Stimulated activated CD4-positive, alpha-beta T cell treated with anti-CD3 and anti-CD28 coated beads, Interleukin-1b, Interleukin-23, amount 100 ng/mL, for 1 hour (primary cell): ENCODE measurements at places on chromosomes 2 and 18.
A peak's percentile ranks its signal among the peaks of the same experiment; 100 is the strongest.

DNA sequence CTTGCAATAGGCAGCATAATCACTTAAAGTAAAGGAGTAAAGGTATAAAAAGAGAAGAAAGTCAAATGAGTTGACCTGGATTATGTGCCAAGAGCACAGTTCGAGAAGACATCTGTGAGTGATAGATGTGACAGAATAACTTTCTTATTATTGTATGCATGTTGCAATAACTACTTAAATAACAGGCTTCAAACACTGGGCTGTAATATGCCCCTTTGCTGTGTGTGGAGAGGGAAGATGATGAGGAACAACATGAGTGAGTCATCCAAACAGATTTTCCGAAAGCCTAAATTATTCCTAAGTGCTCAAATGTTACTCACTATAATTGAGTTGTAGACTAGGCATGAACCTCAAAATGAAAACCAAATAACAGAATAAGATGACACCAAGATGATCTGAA lies 328.1 kb downstream of the EXOC6B start:
- DNase-seq = no peak

GRCh38 chr2:70946832-70947442 lies 11.2 kb downstream of the ATP6V1B1 start:
- peak; percentile 12 for DNase-seq

GRCh38 chr2:65922030-65922429 lies 489.6 kb upstream of the SPRED2 start:
- no peak for DNase-seq

DNA sequence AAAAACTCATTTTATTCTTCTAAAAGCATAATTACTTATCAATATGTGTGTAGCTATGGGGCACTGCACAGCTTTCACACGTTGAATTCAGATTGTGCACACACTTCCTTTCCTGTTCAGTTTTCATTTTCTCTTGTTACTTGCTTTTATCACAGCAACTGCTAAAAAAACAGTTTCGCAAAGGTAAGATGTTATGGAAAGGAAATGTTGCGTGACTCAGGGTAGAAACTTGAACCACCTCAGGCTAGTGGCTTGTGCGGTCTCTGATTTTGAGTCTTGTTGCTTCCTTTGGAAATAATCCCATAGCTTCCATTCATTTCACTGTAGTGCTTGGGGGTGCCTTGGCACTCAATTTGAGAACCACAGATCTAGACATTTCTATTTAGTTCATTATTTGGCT lies 171.9 kb downstream of the FMNL2 start:
- no peak for DNase-seq

DNA sequence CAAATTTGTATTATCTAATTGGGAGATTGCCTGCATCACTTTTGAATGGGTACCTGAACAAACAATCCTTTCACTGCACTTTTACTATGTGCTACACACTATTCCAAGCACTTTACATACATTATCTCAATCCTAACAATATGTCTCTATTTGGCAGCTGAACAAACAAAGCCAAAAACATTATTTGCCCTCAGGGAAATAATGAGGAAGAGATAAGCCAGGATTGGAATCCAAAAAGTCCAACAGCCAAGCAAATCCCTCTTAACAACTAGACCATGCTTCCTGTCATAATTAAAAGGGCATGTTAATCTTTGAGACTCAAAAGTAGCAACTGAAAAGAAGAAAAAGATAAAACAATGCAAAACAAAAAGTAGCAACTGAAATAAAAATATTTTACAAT lies 32.1 kb downstream of the RPRD1A start:
- DNase-seq = no peak

DNA sequence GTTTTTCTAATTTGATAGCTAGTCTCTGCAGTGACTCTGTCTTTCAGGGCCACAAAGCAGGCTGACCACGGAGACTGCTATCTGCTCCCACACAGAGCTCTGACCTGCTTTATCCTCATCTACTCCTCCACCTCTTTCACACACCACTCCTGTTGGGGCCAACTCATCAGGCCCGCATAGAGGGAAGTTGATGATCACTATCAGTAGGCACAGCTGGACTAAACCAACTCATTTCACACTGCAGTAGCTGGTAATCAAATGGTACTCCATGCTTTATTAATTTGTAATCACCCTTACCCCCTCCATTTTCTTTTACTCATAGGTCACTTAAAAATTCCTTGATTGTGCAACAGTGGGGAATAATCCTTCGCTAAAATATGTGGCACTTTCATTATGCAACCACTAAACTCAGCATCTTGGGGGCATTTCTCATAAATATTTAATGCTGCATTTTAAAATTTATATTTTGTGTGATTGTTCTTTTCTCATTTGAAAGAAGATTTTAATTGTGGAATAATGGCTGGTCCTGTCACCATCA lies 249.8 kb upstream of the GCFC2 start:
- no peak for DNase-seq

DNA sequence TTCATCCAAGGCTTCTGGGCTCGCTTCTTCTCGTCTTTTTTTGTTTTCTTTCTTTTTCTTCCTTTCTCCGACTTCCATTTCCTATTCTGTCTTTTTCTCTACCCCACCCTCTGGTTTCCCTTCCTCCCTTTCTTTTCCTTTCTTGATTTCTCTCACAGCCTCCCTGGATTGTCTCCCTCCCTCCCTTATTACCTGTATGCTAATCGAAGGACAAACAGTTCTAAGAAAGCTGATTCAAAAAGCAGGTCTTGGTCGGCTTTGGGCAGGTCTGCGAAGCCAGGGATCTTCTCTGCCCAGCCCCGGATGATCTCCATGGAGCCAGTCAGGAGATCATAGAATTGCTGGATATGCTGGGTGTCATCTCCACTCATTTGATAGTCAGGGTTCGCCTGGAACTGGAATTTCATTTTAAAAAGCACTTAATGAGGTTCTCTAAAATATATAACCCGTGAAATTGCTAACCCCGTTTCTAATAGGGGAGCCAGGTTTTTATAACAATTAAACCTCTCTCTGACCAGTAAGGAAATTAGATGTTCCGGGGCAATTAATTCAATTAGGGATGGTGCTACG lies 5.9 kb downstream of the NR4A2 start:
- DNase-seq = no peak

- no peak for DNase-seq
Observed at GRCh38 chr2:80111185-80111584, 193.4 kb downstream of the LRRTM1 start.

GRCh38 chr2:56291711-56292110 lies 107.9 kb downstream of the CCDC85A start:
- no peak for DNase-seq

GRCh38 chr18:25392192-25392591 lies 40.2 kb upstream of the ZNF521 start:
- no peak for DNase-seq

DNA sequence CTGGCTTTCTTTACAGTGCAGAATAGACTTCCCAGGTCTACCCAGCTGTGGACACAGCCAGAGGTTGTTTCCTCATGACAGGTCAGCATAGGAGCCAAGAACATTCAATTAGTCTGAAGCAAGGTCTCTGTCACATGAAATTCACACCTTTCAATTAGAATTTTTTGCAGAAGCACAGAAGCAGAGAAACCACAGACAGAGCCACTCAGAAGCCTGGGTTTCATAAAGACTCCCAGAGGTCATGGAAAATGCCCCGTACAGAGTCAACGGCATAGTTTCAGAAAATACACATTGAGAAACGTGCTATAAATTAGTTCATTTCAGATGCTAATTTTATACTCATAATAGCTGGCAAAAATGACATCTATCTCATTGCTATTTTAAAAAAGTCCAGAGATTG lies 87.0 kb upstream of the TMEM200C start:
- no peak for DNase-seq

GRCh38 chr2:204871231-204871953 lies 326.1 kb downstream of the PARD3B start:
- DNase-seq = no peak

DNA sequence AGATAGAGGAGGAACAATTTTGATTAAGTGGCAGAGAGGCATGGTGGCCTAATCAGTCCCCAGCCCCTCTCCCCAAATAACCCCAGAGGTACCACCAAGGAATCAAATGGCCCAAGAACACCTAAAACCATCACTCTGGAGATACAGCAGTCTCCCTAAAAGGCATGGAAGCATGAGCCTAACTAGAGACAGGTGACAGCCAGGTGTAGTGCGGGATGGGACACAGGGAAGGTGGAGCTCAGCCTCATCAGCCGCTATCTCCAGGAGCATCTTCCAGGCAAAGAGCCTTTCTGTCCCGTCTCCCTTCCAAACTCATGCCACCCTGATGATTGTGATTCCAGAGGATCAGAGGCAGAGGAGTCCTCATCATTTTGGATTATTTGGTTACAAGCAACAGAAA lies 144.7 kb downstream of the COPS8 start:
- no peak for DNase-seq

DNA sequence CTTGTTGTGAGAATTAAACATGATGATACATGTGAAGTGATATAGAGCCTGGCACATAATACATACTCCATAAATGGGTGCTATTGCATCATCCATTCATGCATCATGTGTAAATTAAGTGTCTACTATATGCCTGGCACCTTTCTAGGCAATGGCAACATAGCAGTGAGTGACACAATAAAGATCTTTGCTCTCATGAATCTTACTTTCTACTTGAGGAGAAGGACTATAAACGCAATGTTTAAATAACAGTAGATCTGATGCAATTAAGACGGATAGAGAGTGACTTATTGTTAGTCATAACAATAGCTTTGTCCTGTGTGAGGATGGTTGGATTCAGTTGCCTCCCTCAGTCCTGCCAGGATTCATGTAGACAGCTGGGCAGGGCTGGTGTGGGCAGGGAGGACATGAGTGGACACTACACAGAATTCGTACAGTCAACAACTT lies 88.4 kb upstream of the NPAS2 start:
- DNase-seq = no peak

DNA sequence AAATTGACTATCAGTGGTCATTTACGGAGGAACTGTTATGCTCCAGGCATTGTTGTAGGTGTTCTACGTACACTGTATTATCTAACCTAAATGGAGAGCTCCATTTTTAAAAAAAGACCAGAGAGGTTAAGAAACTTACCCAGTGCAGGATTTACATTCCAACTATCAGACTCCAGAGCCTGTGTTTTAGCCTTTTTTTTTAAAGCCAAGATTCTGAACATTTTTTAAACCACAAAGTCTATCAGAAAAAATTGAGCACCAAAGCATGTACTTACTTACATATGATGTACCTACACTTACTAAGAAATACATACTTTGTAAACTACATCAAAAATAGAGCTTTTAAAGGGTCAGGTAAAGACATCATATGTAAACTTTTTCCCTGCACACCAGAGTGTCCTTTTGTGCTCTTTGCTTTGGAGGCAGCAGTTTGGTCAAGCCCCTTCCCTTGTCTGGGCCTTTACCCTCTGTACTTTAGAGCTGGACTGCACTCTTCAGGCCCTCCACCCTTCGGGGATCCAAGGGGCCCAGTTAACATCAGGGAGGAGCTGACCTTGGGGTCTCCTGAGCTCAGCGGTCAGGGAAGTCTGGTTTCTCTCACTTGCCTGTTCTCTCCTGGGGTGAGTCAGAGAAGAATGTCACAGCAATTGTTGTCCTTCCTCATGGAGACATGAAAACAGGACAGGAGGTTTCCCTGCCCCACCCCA lies 58.4 kb downstream of the ITGB1BP1 start:
- DNase-seq = no peak

GRCh38 chr2:25566094-25566493 lies 107.3 kb downstream of the DTNB start:
- DNase-seq = no peak

DNA sequence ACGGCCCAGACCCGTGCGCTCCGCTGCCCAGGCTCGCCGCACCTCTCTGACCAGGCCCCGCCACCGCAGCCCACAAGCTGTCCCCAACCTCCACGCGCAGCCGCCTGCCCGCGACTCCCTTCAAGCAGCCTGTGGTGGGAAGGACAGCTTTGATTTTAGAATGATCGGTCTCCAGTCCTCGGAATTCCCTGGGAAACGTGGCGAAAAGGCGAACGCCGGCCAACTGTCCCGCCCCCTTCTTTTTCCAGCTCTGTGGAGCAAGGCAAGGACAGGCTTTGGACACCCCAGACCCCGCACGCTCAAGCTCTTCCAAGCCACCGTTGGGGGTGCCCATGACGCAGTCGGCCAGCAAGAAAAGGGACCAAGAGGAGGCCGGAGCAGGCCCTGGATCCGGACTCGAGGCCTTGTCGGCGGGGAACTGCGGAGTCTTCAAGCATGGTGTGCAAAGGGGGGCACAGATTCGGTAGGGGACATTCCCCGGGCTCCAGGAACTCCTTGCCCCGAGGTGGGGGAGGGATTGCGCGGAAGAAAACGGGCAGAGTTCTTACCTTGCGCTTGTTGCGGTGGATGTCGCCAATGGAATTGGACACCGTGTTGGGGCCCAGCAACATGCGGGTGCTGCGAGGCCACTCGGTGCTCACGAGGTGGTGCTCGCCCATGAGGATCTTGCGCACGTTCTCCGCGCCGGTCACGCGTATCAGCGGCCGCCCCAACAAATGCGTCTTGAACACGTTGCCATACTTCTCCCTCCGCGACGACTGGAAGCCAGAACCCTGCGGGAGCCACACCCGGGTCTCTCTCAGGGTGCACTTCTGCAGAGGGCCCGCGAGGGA lies 4.0 kb downstream of the CYP26B1 start:
- no peak for DNase-seq

GRCh38 chr18:70688286-70688685 lies 399.4 kb downstream of the SOCS6 start:
- DNase-seq = no peak

- DNase-seq = peak; percentile 95
Observed at GRCh38 chr18:74291771-74292540, at the start of gene CYB5A. Gene CYB5A (minus strand): TSS chr18:74291963. CDS start chr18:74291875, 88 bp downstream.

GRCh38 chr2:106816974-106817373 lies 69.0 kb downstream of the ST6GAL2 start:
- DNase-seq = no peak

DNA sequence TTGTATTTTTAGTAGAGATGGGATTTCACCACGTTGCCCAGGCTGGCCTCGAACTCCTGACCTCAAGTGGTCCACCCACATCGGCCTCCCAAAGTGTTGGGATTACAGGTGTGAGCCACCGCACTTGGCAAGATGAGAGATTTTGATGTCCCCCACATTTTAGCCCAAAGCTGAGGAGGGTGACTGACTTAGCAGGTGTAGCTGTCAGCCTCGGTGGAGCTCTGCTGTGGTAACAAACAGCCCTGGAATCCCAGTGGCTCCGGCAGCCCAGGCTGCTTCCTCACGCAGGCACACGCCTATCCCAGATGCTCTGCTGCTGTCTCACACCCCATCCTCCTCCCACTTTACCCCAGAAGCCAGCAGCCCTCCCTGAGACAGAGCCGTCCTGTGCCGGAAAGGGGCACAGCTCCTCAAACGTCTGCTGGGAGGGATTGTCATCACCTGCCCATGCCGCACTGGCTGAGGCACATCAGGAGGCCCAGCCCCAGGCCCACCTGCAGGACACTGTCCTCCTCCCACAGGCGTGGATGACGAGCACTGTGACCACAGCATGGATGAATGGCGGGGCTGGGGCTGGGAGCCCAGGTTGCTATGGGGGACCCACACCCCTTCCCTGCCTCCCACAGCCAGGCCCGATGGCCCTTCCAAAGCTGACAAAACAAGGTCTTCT lies 10.6 kb upstream of the BOK start:
- no peak for DNase-seq
